Spleen (tissue), 13 donors: ENCODE measurements at places on chromosomes 7 and 10.

- DNase-seq, result no peak
These were observed 31.5 kb downstream of the PRSS2 start for GRCh38 chr7:142802301-142802700.

DNA sequence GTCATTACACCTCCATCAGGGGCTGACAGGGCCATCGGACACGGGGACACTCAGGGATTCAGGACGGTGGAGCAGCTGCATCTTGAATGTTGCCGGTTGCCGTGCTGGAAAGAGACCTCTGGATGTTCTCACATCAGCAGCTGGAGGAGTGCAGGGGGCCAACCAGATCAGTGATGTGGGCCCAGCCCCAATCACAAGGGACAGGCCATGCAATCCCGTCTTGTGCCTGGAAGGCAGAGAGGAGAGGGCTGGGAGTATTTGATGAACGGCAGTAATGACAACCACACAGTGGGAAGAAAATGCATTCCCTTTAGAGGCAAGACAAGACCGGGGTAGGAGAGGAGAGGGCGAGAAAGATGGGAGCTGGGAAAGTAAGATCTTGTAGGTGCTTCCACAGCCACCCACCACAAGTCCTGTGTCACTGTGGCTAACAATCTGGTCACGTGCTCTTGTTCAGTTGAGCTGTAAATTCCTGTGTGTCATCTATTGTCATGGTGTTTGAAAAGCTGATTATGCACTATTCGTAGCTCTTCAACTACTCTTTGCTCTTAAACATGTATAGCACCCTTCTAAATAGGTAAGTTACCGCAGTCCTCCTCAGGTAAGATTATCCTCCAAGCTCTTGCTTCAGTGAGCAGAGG is 85.9 kb upstream of the LEP start:
- DNase-seq, result peak; percentile 62

GRCh38 chr10:117761695-117762094 is 219.1 kb downstream of the EMX2 start:
- DNase-seq, result no peak

DNA sequence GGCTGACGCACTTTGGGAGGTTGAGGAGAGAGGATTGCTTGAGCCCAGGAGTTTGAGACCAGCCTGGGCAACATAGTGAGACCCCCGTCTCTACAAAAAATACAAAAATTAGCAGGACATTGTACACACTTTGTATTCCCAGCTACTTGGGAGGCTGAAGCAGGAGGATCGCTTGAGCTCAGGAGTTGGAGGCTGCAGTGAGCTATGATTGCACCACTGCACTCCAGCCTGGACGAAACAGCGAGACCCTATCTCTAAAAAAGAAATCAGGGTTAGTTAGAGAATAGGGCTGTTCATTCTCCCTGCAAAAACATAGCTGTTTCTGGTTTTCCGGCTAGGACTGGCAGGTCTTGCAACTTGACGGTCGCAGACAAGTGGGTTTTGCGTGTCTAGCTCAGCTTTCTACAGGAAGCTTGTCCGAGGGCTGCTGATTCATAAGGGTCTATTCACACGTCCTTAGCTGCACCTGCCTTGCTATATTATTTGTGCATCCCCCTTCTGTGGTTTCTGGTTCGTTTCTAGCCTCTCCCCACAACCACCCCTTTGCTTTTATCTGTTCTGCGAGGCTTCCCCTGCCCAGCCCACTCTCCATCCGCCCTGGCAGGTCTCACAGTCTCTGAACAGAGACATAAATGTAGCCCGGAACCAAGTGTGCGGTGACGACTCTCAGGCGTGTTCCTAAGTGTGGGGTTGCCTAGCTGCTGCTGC is 10.7 kb downstream of the AMZ1 start:
- DNase-seq, result peak; percentile 82

DNA sequence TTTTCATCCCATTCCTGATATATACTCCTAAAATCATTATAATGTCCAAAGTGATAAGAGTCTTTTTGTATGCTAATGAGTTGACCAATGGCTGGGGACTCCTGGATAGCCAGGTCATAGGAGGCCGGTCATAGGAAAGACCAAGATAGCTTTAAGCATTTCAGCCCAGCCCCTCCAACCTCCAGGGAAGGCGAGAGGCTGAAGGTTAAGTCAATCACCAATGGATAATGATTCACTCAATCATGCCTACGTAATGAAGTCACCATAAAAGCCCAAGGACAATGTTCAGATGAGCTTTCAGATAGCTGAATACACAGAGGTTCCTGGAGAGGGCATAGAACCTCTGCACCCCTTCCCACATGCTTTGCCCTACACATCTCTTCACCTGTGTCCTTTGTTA is 75.7 kb downstream of the VWDE start:
- DNase-seq, result no peak

- DNase-seq, result no peak
These were observed 56.7 kb upstream of the TFEC start for GRCh38 chr7:116087291-116087690.

- peak; percentile 76 for DNase-seq
These were observed 700 bp downstream of the MTPN start for GRCh38 chr7:135976312-135977006.

GRCh38 chr10:111967547-111967946 is 216.0 kb downstream of the GPAM start:
- DNase-seq, result no peak

DNA sequence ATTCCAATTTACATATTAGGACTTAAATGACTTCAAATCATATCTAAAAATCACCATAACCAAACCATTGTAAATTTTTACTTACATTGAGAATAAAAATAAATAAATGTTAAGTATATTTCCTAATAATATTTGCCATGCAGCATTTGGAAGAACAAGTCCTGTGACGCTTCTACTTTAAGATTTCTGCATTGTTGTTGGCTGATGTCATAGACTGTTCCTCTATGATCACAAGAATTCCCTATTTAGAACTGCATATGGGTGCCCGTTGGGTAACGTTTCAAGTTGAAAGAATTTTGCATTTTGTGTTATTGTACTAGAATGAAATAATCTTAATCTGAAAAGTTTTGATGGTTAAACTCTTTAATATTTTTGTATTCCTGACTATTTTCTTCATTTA is 5.1 kb upstream of the ITGB1 start:
- no peak for DNase-seq

- DNase-seq, result no peak
These were observed 131.0 kb downstream of the KAT6B start for GRCh38 chr10:74957285-74957961.

DNA sequence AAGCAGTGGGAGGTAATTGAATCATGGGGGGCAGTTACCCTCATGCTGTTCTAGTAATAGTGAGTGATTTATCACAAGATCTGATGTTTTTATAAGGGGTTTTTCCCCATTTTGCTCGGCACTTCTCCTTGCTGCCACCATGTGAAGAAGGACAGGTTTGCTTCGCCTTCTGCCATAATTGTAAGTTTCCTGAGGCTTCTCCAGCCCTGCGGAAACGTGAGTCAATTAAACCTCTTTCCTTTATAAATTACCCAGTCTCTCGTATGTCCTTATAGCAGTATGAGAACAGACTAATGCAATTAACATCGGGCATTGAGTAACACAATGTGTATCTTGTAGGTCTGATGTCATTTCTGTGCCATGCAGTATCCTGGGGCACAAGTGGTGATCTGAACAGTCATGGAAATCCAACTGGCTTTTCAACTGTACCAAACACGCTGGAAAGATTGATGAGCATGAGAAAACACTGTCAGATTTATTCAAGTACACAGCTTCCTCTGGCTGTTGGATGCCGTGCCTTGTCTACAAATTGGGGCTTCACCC is 208.6 kb upstream of the KIAA1217 start:
- DNase-seq, result no peak

DNA sequence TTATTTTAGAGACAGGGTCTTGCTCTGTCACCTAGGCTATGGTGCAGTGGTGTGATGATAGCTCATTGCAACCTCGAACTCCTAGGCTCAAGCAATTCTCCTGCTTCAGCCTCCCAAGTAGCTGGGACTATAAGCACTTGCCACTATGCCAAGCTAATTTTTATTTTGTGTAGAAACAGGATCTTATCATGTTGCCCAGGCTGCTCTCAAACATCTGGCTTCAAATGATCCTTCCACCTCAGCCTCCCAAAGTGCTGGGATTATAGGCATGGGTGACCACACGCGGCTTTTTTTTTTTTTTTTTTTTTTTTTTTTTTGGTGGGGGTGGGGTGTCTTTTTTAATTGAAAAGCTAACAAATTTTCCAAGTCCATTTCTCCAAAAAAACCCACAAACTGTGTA is 18.4 kb downstream of the HPS6 start:
- no peak for DNase-seq

DNA sequence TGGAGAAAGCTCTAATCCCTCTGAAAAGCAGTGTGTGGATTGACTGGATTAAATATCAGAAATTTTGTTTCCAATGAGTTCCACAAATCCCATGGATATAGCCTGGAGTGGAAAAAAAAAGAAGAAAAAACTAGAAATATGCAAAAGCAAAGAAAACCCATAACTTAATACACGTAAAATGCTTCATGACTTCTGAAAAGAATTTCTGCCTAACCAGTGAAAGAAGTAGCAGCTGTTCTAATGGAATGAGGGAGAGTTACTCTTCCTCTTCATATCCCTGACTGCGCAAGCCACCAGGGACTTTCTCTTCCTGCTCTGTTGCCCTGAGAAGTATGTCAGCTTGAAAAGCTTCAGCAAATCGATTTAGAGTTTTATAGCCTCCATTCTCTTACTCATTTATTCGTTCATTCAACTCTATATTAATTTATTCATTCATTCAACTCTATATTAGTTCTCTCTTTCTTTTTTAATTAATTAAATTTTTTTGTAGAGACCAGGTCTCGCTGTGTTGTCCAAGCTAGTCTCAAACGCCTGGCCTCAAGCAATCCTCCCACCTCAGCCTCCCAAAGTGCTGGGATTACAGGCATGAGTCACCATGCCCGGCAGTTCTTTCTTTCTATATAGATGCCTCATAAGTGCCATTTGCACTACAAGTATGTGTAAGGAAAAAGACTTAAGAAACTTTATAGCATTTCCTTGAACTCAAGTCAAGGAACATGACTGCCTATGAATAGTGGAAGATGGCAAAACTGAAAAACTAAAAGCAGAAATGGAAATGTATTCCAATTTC is 447.3 kb upstream of the NRP1 start:
- DNase-seq, result no peak

- DNase-seq, result no peak
These were observed 421 bp downstream of the SMURF1 start for GRCh38 chr7:99143521-99143852.
